ENCODE measurements at places on chromosomes 2 and 18.

DNA sequence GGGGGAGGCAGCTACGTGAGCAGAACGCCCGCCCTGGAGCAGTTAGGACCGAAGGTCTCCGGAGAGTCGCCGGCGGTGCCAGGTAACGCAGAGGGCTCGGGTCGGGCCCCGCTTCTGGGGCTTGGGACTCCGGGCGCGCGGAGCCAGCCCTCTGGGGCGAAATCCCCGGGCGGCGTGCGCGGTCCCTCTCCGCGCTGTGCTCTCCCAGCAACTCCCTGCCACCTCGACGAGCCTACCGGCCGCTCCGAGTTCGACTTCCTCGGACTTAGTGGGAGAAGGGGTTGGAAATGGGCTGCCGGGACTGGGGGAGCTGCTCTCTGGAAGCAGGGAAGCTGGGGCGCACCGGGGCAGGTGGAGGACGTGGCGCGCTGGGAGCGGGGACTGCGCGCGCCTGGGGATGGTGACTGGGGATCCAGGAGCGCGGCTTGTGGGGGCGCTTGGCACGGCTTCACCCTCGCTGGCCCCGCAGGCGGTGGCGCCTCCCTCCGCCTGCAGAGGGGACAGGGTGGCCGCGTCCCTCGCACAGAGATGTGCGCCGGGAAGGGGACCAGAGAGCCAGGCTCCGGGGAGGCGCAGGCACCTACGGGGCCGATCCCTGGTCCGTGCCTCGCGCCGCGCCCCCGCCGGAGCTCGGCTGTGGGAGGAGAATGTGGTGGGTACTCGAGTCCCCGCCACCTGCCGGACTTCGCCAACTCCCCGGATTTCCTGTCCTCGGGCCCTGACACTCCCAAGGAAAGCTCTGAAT lies 688 bp downstream of the CDH20 start:
- DNase-seq = no peak

DNA sequence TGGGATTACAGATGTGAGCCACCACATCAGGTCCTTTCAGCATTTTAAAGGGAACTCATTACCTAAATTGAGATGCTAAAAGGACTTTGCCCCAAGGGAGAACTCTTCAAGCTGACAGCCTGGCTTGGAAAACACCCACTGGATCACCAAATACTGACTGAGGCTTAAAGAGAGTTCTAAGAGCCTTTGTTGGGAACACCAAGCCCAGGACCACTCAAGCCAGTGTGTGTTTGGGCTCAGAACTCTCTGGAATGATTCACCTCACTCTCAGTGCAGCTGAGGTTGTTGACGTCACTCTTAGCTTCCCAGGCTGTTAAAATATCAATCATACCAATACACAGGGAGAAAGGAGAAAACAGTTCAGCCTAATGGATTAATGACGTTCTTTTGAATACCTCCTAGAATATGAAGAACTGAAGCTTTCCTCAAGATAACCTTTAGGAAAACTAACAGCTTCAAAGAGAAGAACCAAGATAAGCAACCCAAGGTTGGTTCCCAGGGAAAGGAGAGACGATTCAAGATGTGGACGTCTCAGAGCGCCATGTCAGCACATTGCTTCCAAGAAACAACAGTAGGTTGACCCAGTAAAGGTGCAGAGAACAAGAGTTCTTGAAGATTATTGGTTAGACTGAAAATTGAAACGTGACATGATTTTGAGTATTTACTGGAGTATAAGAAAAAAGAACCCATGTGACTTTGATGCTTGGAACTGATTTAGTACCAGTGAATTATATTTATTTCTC lies 48.0 kb upstream of the MGAT4A start:
- no peak for DNase-seq

DNA sequence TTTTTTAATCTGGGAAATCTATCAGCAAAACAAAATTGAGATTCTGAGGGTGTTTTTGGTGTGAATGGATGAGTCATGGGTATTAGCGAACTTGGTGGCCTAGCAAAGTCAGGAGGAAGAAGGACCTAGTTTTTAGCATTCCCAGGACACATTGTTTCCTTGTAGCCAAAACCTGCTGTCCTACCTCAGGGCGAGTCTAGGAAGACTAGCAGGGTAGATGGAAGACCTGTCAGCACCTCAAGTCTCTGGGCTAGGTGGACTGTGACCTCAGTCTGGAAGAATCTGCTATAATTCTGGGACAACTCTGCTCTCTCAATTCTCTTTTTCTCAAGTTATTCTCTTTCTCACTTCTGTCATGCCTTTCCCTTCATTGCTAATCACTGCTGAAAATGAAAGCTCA lies 1399.3 kb upstream of the LRRTM1 start:
- no peak for DNase-seq

DNA sequence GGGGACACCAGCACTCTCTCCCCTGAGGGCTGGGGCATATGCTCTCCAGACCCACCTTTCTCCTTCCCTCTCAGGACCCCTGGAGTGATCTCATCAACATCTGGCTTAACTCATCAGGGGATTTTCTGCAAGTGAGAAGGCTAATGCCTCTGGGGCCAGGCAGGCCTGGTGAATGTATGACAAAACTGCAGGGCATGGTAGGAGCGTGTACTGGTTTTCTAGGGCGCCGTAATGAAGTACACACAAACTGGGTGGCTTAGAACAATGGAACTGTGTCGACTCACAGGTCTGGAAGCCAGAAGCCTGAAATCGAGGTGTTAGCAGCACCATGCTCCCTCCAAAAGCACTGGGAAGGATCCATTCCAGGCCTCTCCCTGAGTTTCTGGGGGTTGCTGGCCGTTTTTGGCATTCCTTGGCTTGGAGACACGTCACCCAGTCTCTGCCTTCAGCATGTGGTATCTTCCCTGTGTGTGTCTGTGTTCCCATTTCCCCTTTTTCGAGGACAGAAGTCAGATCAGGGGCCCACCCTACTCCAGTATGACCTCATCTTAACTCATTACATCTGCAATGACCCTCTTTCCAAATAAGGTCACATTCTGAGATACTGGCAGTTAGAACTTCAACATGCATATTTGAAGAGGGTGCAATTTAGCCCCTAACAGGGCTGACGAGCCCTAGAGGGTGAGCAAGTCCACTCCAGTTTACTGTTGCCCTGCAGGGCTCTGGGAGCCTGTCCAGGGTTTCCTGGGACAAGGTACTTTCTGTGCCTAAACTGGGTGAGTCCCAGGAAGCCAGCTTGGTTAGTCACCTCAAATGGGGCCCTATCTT lies 45.5 kb upstream of the CAB39 start:
- DNase-seq = no peak

- no peak for DNase-seq
Observed at GRCh38 chr2:54912305-54912704, 137.9 kb downstream of the RTN4 start.

- no peak for DNase-seq
Observed at GRCh38 chr18:55764386-55764785, 176.4 kb upstream of the TCF4 start.

GRCh38 chr2:175404839-175405238 lies 223.3 kb upstream of the ATP5MC3 start:
- DNase-seq = no peak

GRCh38 chr18:12911025-12911928 lies 27.2 kb upstream of the PTPN2 start:
- no peak for DNase-seq

- no peak for DNase-seq
Observed at GRCh38 chr2:223199531-223200515, 147.8 kb downstream of the KCNE4 start.

- DNase-seq = no peak
Observed at GRCh38 chr2:179560257-179560735, 295.7 kb upstream of the SESTD1 start.

- no peak for DNase-seq
Observed at GRCh38 chr2:221551864-221552263, 20.2 kb downstream of the EPHA4 start.

DNA sequence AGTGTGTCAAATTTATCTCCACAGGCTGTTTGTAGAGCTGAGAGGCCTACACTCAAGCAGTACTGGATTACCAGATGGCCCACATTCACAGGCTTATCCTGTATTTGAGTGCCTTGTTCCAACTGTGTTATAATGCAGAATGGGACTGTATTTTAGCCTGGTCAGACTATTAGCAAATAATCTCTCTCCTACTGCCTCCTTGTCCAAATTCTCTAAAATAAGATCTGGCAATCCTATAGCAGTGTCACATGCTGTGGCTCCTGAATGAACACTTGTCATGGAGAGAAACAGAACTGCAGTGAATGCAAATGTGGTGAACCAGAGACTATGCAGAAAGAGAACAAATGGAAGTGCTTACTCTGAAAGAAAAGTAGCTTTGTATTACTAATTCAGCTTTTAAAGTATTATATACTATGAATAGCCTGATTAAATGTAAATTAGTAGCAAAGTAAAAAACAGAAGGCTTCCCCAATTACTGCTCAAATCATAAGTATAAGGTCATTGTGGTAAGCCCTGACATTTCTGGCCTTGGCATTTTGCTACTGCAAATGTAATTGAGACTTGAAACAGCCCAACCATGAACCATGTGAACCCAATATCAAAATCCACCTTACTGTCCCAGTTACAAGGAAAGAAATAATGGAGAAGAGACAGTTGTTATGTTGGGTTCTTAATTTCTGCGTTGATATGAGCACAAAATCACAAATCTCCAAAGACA lies 80.0 kb downstream of the MAP4K3 start:
- no peak for DNase-seq

DNA sequence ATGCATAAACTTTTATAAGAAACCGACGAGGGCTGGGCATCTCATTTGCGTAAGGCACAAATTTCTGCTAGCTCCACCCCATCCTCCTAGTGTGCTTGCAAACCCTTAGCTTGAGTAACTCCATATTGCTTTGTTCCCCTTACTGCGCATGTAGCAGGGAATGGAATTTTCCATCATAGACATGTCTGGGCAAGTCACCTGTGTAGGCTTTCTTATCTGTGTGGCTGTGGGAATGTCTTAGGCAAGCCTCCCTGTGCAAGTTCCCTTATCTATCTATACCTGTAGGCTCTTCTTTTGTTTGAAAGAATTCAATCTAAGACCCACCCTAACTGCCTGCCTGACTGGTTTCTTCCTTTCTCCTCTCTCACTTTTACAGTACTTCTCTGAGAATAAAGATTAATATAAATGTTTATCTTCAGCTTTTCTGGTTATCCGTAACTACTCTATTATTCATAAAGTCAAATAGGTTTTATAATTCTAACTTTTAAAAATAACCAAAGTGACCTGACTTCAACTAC lies 217.6 kb upstream of the FIGN start:
- DNase-seq = no peak

- DNase-seq = peak; percentile 19
Observed at GRCh38 chr2:79511320-79511951, 1.4 kb upstream of the CTNNA2 start.

DNA sequence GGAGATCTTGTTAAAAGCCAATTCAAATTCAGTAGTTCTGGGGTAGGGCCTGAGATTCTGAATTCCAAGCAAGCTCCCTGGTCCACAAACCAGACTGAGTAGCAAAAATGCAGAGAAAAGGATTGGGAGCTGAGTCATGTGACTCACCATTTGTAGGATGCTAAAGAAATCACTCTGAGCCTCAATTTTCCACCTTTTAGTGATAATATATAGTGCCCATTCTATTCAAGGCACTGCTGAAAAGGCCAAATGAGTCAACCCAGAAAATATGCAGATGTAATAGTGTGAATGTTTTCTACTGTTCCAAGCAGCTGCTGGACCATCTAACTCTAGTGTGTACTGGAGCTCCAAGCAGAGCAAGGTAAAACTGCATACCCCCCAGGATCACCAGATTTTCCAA lies 47.2 kb downstream of the SLC14A2 start:
- no peak for DNase-seq

DNA sequence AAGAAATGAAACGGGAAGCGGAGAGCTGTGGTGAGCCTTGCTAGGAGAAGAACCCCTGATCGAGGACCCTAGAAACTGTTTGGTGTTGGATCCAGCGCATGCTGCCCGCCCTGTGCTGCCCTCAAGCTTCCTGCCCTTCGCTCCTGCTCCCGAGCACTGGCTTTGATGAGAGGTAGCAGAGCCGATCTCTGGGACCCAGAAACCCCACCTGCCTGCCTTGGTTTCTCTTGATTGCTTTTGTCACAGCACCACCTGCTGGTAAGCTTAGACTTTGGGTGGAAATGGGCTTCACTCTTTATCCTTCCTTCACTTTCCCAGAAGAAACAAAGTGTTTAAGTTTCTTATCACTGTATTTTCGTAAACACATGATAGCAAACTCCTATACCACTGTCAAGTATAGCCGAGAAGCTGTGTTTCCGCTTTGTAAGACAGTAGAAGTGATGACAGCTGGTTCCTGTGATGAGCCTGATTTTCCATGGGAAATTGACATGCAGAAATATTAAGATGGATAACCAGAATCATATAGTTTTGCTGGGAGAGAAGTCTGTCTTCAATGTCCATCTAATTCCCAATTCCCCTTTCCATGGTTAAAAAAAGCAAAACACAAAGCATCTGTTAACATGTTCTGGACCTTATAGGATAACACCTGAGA lies 267.4 kb downstream of the PHLPP1 start:
- DNase-seq = no peak

GRCh38 chr2:105794926-105795574 lies 50.3 kb downstream of the NCK2 start:
- DNase-seq = no peak

GRCh38 chr2:145744541-145745386 lies 1224.8 kb upstream of the ZEB2 start:
- peak; percentile 48 for DNase-seq

DNA sequence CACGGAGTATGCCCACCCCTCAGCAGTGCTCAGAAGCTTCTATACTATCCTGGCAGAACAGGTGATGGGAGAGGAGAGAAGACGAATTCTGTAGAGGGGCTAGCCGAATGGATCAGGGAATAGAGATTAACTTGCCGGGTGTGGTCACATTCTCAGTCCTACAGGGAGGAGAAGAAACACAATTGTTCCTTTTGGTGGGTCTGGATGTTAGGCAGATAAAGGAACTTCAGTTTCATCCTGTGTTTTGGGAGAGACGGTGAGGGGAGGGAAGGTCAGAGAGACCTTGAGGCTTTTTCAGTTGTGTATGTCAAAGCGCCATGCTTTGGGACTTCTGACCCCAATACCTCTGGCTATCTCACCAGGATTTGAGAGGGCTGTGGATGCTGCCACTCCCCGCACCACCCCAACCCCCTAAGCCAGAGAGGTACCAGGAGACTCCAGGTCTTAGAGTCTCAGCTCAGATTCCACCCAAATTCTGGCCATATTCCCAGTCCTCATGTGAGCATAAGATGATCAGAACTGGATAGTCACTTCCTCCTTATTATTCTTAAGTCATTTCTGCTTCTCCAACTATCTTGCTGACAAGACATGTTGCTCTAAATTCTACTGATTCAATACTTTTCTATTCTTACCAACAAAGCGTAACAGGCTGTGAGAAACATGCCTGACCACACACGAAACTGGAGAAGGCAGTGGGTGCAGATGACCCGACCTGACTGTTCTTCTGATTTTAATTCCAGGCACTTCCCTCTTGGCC lies 2.3 kb upstream of the TMEM37 start:
- DNase-seq = no peak

DNA sequence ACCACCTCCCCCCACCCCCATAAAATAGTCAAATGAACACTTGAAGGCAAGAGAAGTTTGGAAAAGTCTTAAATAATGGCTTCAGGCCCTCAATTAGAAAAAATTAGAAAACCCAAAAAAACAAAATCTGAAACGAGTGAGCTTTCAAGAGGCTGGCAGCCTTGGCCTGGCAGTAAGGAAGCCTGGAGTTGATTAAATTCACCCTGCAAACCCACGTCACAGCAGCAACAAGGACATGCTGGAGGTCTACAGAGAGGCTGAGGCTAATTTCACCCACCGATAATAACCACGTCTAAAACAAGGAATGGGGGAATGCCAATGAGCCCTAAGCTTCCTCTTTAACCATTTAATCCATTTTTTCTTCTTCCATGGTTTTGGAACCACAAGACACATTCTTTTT lies 122.7 kb upstream of the SMAD7 start:
- DNase-seq = no peak

Measured in epithelial cell of proximal tubule (primary cell).